ENCODE measurements at places on chromosomes 6 and 20.

DNA sequence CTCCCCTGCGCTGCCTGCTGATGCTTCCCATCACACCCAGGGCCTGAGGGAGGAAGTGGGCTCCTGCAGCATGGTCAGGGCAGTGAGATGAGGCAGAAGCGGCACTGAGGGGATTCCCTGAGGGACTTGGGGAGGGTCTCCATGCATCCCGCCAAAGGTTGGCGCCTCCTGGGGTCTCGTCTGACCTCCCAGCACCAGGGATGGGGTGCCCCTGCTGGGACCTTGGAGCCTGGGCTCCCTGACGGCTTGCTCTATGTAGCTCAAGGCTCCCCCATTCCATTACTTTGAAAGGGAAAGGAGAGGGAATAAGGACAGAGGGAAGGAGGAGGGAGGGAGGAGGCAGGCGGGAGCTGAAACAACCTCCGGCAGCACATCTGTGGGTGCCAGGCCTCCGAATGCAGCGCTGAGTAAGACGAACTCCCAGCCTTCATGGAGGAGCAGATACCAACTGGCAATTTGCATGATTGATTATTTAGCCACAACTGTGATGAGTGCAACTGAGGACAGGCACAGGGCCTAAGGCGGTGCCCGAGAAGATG lies 259.3 kb downstream of the ERMARD start:
- DNase-seq, result no peak

- no peak for DNase-seq
These were observed 202.0 kb upstream of the GMDS start for GRCh38 chr6:2447318-2447920.

GRCh38 chr6:111258615-111259088 lies 171.3 kb downstream of the SLC16A10 start:
- DNase-seq, result no peak

DNA sequence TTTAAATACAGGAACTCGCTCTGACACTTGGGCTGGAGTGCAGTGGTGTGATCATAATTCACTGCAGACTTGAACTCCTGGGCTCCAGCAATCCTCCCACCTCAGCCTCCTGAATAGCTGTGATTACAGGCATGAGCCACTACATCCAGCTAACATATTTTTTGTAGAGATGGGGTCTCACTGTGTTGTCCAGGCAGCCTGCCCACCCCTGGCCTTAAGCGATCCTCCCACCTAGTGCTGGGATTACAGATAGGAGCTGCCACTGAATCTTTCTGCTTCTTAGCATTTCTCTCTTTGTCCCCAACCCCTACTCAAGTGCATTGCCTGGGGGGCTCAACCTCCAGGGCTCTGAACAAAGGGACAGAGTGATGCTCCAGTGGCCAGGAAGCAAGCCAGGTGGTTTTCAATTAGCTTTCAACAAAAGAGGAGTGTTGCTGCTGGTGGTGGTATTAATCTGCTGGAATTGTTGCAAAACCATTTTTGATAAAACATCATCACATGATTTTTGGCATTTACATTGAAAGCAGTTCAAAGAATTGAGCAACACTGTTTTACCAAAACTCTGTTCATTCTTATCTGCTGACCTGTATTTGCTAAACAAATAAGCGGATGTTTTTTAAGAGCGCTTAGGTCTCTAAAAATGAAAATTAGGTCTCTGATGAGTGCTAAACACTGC lies 40.4 kb upstream of the BPIFA2 start:
- no peak for DNase-seq

DNA sequence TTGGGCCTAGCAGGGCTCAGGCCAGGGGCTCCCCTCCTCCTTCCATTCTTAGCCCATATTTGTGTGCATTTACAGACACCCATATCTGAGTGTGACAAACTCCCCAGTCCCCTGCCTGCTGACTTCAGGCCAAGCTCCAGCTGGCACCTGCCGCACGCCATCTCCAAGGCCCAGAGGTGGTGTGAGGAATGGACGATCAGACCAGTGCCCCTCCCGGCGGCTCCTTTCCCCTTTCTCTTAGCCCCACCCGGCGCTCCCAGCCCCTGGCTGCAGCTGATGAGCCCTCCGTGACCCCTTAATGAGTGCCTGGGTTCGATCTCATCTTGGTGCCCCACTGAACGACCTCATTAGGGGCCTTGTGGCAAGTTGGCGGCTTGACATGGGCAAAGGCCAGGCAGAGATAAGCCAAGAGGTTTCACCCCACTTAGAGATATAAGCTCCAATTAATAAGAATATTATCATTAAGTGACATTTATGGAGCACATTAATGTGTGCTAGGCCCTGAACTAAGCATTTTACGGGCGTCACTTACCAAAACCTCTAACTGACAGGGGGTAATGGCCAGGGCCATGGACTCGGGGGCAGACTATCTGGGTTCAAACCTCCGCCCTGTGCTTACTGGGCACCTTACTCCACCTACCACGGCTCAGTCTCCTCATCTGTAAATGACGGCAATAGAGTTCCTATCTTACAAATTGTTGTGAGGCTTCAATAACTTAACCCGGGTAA lies 17.5 kb downstream of the ADA start:
- DNase-seq, result no peak

DNA sequence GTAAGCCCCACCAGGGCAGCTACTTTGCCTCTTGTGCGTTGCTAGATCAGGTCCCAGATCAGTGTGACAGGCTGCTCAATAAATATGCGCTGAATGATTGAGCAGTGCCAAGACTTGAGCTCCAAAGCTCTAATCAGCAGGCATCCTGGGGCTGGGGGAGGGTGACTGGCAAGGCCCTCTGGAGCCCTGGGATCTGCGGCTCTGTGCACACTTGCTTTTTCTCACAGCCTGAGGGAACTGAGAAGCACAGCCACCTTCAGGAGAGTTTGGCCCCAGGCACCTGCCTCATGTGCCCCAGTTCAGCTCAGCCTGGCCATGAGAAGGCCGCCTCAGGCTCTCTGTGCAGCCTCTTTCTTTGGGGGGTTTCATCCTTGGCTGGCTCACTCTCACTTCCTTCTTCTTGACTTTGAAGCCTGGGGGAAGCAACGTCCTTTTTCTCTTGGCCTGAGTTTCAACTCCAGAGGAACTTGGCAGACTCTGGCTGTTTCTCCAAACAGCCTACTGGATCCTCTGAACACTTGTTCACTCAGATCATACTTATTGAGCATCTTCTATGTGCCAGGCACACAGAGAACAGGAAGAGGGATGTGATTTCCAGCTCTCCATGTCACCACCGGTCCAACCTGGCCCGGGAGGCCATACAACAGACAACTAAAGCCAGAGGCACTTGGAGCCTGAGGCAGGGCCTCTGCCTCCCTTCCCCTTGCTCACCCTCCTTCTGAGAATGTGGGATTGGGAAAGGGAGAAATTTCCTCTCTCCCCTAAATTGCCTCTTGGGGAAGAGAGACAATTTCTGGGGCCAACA lies 114.0 kb downstream of the VEGFA start:
- peak; percentile 69 for DNase-seq

DNA sequence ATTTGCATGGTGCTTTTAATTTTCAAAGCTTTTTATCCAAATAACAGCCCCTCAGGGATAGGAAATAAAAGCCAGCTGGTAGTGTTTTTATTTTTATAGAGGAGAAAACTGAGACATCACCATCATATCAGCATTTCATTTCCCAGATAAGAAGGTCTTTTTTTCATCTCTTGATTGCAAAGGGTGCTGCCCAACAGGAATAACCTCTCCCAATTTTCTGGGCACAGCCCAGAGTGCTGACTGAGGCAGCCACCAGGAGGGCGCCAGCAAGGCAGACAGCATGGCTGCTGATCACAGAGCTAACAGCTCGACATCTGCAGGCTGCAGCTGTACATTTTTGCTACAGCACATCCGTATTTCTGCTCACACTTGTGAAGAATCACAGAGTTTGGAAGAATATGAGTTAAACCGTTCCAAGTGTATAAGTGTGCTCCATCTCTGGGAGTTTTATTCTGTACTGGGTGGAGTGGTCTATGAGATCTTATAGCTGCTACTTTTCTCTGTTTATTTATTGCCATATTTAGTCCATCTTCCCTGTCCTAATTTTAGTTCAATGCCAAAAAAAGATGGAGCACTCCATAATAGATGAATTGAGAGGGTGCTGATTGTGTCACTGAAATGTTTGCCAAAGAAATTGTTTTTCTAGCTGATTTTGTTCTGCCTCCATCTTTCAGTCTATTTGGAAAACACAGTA lies 85.5 kb upstream of the C20orf144 start:
- no peak for DNase-seq

DNA sequence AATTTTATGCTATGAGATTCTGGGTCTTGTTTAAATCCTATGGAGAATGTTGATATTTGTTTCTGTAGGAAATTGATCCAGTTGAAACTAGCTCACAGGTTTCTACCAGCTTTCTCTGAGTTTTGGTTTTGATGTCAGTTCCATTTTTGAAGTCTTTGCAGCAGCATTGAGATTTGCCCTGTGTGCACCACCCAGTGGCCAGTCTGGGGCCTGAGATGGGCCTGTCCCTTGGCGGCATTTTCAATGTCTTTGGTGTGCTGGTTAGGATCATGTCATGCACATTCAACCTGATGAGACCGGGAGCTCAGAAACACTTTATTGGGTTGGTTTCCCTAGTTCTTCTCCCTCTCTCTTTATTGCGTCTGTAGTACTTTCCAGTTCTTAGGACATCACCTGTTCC lies 395.2 kb upstream of the MAP3K7 start:
- DNase-seq, result no peak

DNA sequence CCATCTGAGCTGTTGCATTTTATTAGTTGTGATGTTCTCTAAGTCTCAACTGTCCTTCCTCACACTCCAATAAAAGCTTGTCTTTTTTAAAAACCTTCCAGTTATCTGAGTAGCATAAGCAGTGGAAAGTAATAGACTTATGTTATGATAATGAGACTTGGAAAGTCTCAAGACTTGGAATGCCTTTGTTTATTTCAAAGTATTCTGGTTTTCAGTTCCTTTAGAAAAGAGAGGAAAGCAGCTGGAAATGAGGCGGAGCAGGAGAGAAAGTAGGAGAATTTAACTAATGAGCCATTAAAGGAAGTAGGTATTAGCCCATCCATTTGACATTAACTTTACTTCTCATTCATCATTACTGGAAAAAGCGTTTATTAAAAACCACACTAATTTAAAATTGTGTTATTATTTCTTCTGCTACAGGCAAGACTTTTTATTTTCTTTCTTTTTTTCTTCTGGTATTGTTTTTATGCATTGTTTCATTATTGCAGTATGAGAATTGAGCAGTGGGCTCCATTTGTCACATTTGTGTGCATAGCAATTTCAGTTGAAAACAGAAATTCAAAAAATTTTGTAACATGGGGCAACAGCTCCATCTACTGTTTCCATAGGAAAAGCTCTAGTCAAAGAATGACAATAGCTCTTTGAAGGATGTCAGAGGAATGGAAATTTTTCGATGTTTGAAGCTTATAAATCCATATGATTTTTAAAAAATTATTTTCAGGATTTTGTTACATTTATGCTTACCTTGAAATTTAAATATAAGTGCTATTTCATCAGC lies 194.8 kb downstream of the COL9A1 start:
- peak; percentile 26 for DNase-seq

DNA sequence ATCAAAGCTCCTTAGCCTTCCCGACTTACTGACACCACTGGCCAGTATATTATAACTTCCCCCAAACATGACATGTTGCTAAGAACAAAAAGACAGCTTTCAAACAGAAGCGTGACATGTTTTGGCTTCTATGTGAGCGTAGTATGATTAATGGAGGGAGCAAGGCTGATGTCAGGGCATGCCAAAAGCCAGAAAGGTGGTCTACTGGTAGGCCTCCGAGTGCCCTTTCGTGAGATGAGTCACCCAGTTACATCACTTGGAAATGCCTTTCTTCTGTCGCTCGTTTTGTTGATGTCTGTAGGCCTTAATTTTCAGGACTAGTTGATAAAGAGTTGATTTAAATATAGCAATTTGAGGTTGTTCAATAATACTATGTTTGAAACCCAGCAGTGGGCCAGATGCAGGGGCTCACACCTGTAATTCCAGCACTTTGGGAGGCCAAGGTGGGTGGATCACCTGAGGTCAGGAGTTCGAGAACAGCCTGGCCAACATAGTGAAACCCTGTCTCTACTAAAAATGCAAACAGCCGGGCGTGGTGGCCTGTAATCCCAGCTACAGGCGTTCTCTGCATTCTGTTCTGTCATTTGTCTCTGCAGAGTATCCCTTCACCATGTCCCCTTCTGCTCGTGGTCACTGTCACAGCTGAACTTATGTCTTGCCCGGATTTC lies 53.3 kb downstream of the CNKSR3 start:
- DNase-seq, result no peak

GRCh38 chr20:62305765-62306413 lies 3.1 kb downstream of the ADRM1 start:
- no peak for DNase-seq

DNA sequence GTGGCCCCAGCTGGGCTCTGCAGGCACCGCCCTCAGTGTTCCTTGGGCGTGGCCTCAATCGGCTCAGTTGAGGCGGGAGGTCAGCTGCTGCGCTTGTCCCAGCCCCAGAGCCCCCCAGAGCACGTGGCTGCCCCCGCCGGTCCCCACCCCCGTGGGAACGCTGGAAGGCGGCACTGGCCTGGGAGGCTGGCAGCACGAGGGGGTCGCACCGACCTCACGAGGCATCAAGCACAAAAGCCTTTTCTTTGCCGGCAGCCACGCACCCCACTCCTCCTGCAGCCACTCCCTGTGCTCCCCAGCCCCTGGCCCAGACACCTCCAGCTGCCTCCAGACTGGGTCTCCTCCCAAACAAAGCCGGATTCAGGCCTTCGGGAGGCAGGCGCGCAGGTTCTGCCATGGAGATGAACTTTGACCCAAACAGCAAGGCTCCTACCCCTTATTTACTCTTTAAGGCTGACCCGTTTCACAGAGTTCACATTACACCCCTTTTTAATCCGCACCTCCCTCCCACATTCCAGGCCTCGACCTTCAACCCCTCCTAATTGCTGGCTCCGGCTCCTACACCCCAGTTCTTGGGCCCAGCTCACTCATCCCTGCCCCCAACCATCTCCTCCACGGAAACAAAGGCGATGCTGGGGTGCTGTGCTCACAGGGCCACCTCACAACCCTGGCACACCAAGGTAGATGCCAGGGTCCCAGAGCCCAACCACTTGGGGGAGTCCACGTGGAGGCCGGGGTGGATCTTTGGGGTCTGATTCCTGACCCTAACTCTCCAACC lies 111.7 kb downstream of the NOL4L start:
- DNase-seq, result no peak

GRCh38 chr20:61126369-61127195 lies 125.5 kb upstream of the CDH4 start:
- no peak for DNase-seq
